ENCODE measurements at places on chromosomes 3 and 15. TPM values are rescaled to one million over a fixed set of nuclear protein-coding genes. Genes with fewer than 3 reads are reported as not detected.

The C3orf20 gene
- total RNA-seq: 0.05 TPM

The TLR9 gene
- 0.05 TPM for total RNA-seq

The DUOXA1 gene
- 0.14 TPM for total RNA-seq

The ALG1L2 gene
- total RNA-seq: not detected

The PLEKHO2 gene
- 5.6 TPM for total RNA-seq

The ADAMTS9 gene
- 0.92 TPM for total RNA-seq

Data from A549 treated with CORT108297 at 1 μM for 4 hours (cell line).